ENCODE measurements at places on chromosomes 7 and 10.
A peak's percentile ranks its signal among the peaks of the same experiment; 100 is the strongest.

DNA sequence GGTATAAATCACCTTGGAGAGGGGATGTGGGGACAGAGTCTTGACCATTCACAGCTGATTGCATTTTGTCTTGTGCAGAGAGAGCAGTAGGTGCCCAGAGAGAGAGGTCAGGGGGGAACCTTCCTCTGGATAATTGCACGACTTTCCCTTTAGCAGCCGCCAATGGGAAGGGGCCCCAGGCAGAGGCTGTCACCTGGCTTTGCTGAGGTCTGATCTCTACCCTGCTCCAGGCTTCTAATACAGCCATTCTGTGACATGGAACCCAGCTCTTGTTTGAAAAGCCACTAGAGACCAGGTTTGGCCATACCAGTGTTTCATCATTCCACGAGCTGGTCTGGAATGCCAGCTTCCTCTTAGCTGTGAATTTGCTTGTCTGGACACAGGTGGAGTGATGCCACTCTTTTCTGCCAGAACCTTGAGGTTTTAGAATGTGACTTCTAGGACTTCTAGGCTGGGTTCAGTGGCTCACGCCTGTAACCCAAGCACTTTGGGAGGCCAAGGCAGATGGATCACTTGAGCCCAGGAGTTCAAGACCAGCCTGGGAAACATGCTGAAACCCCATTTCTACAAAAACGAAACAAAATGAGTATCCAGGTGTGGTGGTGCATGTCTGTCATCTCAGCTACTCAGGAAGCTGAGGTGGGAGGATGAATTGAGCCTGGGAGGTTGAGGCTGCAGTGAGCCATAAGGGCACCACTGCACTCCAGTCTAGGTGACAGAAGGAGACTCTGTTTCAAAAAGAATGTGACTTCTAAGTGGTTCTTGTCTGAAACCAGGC is 159.9 kb downstream of the CAMK1D start:
- DNase-seq, result no peak

- DNase-seq, result peak; percentile 71
Observed at GRCh38 chr7:35185908-35186731, 67.8 kb downstream of the TBX20 start.

DNA sequence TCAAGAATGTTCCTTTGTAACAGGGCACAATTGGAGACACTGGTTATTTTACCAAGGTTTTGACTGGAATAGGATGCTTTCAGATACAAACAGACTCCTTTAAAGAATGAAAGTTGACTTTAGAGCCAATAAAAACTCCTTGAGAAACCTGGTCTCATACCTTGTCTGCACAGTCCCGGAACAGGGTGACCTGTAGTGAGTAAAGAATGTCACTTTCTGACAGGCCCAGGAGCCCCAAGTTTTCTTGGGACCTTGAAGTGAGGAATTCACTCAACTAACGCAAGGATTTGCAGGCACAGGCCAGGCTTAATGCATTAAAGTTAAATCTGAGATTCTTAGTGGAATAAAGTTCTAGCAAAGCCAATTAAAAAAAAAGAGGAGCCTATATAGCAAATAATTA is 11.5 kb upstream of the GARS1 start:
- no peak for DNase-seq

GRCh38 chr7:90613088-90613498 is 17.0 kb downstream of the CDK14 start:
- DNase-seq, result no peak

DNA sequence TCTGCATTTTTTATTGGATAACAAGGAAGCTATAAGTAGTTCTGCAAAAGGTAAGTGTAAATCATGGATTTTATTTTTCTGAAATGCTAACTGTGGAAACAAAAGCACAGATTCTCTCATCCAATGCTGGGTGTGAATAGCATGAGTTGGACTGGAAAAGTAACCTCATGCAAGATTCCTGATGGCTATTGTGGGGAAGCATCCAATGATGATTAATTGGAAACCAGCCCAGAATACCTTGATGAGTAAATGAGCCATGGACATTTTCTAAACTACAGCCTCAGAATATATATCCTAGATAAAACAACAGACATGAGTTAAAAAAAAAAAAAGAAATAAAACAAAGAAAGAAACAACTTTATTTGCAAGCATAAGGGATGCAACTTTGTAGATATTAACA is 934.6 kb downstream of the CCSER2 start:
- no peak for DNase-seq

GRCh38 chr7:80764132-80764531 is 125.7 kb downstream of the CD36 start:
- no peak for DNase-seq

DNA sequence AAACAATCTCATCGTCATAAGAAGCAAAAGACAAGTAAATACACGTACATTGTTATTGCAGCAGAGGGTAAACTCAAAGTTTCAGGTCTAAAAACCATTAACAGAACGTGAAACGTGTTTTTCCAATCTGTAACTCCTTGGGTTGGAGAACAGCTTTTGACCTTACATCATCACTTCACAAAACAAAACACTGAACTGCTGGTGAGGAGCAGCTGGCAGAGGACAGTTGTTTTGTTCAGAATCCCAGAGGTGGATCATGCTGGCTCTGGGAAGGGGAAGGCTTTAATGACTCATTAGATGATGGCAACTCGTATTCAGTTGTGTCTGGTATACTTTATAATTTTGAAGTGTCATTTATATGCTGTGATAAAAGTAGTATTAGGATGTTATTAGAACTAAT is 923.0 kb upstream of the CELF2 start:
- no peak for DNase-seq

All from kidney glomerular epithelial cell (primary cell).